Stimulated activated CD4-positive, alpha-beta T cell treated with anti-CD3 and anti-CD28 coated beads, Interleukin-2, amount 100 ng/mL, for 4 hours (primary cell): ENCODE measurements at places on chromosomes 6 and 20.

- no peak for DNase-seq
Measured at GRCh38 chr6:116884530-116884929, 7.5 kb downstream of the RFX6 start.

- no peak for DNase-seq
Measured at GRCh38 chr6:29426654-29427053, 11.9 kb downstream of the OR12D1 start.

GRCh38 chr6:168858926-168859325 is 394.7 kb downstream of the THBS2 start:
- DNase-seq = no peak

GRCh38 chr6:162964488-162965140 is 236.8 kb downstream of the PACRG start:
- DNase-seq = no peak

DNA sequence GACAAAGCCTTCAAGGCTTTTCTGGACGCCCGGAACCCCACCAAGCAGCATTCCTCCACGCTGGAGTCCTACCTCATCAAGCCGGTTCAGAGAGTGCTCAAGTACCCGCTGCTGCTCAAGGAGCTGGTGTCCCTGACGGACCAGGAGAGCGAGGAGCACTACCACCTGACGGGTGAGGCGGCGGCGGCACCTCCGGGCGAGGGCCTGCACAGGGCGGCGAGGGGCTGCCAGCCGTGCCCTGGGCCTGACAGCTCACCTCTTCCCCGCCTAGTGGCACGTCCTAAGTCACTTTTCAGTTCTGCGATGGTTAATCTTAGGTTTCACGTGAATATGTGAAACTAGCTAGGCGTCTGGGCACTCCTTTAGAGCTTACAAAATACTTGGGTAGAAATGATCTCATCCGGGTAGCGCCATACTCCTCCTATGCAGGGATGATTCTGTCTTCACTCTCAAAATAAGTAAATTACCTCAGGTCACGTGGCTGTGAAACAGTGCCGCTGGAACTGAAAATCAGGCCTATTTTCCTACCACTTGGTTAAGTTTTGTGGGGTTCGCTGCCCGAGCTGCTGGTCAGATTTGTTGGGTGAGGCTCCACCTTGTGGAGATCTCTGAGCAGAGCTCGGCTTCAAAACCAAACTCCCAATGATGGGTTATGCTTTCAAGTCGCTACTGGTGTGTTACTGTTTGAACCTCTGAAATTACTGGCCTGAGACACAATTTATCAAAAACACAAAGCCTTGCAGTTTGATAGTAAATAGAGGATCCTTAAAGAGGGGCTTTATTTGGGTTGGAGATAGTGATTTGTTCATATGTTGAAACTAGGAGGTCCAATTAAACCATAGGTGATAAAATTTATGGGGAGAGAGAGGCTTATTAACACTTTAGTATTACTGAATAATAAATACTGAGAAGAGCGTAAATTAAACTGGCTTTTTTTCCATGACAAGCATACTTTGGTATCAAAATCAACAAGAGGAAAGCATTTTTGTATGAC is 15.5 kb upstream of the CLDN20 start:
- no peak for DNase-seq

DNA sequence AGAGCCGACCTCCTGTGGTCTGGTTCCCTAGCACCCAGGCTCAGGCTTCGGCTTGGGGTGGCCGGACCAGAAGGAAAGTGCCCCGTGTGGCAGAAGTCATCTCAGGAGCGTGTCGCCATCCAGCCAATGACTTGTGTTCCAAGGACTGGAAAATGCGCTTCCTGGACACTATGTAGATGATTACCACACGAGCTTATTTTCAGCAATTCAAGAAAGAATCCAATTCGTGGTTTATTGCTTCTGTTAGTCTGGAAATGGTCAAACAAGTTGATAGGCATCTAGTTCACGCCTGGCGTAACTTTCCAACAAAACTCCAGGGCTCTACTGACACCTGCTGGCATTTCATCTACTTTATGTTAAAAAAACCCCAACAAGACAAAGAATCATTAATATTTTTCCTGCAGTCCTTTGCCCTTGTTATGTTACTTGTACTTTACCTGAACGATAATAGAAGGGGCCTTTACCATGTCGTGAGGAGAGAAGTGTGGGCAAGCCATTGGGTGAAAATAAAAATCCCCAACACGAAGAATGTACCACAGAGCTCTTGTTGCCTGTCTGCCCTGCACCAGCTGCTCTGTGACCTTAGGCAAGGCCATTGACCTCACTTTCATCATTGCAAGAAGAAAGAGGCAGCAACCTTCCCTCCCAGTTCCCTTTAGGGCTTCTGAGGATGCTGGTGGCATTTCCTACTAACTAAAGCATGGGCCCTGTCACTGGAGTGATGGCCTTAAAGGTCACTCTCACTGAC is 154.7 kb upstream of the LAMP5 start:
- DNase-seq = no peak
